Stimulated activated CD4-positive, alpha-beta T cell treated with anti-CD3 and anti-CD28 coated beads, Interleukin-1b, Interleukin-23, amount 100 ng/mL, for 1 hour (primary cell): ENCODE measurements at places on chromosomes 2 and 18.

DNA sequence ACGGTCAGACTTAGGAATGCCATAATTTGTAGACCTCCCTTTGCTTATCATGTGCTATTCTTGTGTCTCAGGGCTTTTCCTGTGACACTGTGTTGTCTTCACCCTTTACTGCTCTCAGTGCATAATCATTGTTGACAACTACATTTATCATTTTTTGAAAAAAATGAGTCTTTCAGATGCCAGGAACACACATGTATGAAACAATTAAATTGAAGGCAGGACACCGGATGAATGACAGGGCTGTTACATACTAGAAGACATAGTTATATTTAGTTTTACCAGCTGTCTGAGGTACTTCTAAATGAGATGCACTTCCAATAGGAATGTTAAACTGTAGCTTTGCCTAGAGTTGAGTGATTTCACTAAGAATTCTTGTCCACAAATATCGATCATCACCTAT lies 243.5 kb downstream of the LRP1B start:
- DNase-seq: no peak

DNA sequence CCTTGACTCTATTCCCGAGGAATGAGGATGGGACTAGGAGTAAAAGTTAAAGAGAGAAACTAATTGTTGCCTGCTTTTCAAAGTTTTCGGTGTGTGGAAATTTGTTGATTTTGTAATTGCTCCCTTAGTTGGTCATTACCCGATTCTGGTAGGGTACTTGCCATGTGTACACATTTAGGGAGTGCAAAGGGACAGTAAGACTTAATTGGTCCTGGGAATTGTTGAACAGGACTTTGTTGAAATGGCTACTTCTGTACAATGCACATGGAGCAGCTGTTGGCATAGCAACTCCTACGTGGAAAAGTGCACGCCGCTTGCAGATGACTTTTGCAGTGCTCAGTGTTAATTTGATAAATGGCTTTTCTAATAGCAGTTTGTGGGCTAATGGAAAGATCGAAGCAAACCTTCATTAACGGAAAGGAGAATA lies 22.9 kb downstream of the EPAS1 start:
- DNase-seq: no peak

DNA sequence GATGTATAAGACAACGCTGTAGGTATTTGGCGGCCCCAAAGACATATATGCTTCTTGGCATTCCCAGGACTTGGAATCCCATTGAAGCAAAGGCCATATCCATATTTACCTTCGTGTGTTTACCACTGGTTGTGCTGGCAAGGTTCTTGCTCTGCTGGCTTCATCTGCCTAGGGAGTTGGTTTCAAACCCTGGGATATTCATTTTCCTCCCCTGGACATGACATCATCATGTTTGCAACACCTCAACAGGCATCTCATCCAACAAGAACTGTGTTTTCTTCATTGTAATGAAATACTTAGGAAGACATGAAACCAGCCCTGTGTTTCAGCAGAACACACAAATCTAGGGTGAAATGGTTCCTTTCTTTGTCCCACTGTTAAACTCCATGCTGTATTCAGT lies 77.9 kb upstream of the PHLPP1 start:
- no peak for DNase-seq

DNA sequence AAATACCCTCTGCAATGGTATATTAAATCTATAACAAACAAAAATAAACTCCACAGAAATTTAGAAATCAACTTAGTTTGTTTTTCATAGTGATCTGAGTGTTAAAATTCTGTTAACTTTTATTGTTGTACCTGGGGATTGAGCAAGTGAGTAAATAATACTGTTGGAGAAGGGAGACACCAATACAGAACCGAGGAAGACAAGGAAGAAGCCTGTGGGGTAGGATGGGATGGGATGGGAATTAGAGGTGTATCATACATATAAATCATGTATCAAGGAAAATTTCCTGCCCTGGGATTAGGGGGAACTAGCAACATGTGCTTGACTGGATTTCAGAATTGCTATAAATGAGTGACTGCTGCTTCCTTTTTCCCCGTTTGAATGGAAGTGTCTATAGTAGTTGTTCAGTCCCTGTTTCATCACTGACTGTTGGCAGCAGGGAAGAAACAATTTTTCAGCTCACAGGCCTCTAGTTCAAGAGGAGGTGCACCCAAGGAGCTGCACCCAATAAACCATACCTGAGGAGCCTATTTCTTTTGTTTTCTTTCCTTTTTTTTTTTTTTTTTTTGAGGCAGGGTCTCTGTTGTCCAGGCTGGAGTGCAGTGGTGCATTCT lies 53.1 kb downstream of the SP110 start:
- no peak for DNase-seq

DNA sequence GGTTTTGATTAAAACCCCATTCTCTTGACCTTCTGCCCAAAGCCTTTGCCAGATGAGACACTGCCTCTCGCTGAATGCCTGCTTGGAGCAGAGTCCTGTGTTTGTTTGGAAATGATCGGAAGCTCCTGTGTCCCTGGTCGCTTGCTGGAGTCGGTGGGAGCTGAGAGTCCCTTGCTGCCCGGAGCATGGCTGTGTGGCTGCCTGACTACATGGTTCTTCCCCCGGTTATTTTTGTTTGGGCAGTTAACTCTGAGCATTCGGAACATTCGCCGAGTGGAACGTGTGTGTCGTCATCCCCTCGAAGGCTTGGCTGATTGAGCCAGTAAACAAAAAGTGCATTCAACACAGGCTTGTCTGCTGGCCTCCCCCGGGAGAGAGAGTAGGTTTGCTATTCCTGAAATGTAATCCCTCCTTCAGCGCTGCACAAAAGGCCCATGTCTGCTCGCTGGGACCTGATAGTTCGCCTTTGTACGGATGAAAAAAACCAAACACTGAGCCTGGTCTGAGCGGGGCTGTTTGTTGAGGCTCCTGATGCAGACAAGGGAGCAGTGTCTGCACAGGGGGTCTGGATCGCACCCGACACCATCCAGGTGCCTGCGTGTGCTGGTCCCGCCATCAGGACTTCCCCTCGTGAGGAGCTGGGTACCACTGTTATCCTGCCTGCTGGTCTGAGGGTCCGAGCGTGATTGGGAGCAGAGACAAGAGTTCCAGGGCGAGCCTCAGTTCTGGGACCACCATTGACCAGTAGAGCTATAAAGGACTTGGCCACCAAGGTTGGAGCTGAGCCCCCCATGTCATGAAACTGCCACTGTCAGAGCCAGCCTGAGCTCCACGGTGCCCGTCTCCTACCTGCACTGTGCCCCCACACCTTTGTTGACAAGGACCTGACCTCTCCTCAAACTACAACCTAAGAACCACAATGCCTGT lies 83.8 kb downstream of the AGAP1 start:
- DNase-seq: no peak

DNA sequence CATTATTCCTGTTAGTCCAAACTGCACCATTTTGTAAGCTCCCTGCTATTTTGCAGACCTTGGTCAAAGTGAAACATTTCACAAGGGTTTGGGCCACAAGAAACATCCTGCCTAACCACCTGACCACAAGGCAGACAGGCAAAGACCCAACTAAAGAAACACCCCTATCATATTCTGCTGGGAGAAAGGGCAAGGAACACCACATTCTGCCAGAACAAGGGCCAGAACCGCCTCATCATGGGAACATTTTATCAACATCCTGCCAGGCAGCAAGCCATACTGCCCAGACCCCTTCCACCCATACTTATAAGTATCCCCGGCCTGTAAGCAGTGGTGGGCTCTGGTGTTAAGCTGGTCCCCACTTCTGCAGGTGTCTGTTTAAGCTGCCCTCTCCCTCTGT lies 12.0 kb upstream of the RAB31 start:
- no peak for DNase-seq

DNA sequence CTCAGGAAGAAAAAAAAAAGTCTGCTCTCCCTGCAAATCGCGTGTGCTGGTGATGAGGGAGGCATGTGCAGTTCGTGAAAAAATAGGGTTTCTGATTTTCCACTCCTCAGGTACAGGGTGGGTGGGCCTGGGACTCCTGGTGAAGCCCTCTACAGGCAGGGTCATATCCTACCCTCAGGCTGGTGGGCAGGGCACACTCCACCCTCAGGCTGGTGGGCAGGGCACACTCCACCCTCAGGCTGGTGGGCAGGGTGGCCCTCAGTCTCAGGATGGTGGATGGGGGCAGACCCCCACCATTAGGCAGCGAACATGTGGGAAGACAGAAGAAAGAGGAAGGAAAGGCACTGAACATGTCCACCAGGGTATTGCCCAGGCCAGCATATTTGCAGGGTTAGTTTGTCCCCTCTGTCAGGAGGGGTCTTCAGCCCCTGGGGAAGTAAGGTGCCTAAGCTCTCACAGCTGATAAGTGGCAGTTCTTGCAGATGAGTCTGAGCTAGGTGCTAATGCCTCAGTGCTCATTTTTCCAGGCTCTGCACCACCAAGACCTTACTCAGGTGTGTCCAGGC lies 95.2 kb upstream of the RAB6C start:
- DNase-seq: no peak

DNA sequence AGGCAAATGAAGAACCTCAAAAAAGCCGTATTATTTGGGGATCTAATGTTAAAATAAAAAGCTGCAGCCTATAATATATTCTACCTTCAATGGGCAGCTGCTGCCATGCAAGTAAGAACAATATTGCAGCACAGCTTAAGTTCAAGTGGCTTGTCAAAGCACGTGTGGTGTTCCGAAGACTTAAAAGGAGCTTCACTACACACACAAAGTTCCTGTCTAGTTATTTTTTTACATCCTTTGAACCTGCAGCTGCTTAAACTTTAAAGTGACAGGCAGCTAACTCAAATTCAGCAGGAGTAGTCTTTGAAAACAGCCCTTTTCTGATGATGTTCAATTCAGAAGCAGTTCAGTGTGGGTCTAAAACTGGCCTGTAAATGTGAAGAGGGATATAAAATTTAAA lies 85.8 kb upstream of the XIRP2 start:
- no peak for DNase-seq

GRCh38 chr2:239939736-239940483 lies 85.2 kb downstream of the NDUFA10 start:
- DNase-seq: no peak

DNA sequence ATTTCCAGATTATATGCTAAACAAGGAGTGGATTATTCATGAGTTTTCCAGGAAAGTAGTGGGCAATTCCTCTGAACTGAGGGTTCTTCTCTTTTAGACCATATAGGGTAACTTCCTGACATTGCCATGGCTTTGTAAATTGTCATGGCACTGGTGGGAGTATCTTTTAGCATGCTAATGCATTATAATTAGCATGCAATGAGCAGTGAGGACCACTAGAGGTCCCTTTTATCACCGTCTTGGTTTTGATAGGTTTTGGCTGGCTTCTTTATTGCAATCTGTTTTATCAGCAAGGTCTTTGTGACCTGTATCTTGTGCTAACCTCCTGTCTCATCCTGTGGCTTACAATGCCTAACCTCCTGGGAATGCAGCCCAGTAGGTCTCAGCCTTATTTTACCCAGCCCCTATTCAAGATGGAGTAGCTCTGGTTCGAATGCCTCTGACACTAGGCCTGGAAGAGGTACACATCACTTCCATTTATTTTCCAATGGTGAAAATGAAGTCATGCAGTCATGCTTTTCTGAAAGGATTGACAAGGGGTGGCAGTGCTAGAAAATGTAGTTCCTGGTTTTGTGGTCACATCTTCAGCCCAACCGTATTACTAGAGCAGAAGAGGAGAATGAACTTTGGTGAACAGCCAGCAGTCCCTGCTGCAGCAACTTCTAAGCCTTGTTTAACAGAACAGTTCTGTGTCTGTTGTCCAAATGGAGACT lies 26.6 kb upstream of the ITGA4 start:
- no peak for DNase-seq

DNA sequence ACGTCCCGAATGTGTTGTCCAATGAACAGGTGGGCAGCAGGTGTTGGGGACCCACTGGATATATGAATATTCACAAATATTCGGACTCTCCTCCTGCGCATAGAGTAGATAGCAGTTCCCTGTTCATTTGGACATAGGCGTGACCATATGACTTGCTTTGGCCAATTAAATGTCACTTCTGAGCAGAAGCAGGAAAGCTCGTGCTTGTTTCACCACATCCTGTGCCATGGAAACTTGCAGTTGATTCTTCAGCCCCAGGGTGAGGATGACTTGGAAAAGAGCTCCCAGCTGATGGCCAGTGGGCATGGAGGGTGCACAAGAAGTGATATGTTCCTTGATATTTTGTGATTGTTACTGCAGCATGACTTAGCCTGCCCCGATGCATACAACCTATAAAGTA lies 52.6 kb downstream of the PTPRM start:
- DNase-seq: no peak

- DNase-seq: no peak
These were observed 27.9 kb upstream of the ANXA4 start for GRCh38 chr2:69714024-69714423.

- DNase-seq: no peak
These were observed 74.5 kb downstream of the DTNB start for GRCh38 chr2:25598911-25599310.

GRCh38 chr18:51721996-51722395 lies 524.5 kb upstream of the MEX3C start:
- DNase-seq: no peak

DNA sequence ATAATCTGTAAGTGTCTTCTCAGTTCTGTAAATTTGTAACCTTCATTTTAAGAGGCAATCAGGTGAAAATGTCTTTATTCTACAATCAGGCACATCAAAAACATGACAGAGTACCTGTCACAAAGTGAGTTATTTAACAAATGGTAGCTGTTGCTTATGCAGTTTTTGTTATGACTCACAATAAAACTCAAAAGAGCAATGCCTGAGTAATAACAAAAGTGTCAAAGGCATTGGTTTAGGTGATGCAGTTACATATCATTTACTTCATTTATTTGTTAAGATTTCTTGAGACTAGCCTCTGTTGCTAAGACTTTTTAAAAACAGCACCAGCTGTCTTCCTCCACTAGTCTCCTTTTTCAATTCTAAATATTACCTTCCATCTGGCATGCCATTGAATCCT lies 177.8 kb downstream of the KIAA1328 start:
- no peak for DNase-seq

GRCh38 chr2:82023710-82024109 lies 1719.2 kb upstream of the LRRTM1 start:
- no peak for DNase-seq

DNA sequence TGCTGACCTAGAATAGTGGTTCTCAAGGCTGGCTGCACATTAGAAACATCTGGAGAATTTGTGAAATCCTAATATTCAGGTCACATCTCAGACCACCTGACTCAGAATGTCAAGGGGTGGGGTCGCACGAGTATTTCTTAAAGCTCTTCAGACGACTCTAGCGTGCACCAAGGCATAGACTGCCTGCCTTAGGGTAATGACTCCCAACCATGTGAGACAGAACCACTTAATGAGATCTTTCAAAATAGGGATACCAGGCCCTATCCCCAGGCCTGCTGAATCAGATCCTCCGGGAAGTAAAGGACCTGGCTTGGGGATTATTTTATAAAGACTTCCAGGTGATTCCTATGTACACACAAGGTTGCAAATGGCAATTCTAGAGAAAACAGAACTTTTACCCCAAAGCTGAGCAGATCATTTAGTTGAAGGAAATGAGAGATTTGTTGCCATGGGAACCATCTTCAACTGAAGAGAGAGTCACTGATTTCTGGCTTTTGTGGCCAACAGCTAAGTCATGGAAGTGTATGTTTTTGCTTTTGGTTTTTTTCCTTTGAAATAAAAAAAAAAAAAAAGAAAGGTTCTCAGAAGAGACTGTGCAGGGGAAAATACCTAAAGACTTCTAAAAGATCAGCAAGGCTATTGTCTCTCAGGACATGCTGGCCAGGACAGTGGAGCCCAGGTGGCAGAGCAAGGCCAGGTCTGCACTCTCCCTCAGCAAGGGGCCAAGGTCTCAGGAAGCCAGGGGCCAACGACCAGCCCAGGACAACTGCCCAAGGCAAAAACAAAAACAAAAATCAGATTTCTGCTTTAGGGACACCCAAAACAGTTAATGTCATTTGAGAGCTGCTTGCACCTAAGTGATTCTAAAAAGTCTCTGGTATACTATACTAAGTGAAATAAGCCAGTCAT lies 15.3 kb upstream of the LOXHD1 start:
- no peak for DNase-seq

- DNase-seq: no peak
These were observed 38.8 kb downstream of the DPYSL5 start for GRCh38 chr2:26886736-26887135.
